H4 (cell line): ENCODE measurements at places on chromosomes 3 and 15. TPM values are rescaled to one million over a fixed set of nuclear protein-coding genes. Genes with fewer than 3 reads are reported as not detected.

- DNase-seq = no peak
These were observed 33.1 kb downstream of the POLG start for GRCh38 chr15:89301304-89302089.

DNA sequence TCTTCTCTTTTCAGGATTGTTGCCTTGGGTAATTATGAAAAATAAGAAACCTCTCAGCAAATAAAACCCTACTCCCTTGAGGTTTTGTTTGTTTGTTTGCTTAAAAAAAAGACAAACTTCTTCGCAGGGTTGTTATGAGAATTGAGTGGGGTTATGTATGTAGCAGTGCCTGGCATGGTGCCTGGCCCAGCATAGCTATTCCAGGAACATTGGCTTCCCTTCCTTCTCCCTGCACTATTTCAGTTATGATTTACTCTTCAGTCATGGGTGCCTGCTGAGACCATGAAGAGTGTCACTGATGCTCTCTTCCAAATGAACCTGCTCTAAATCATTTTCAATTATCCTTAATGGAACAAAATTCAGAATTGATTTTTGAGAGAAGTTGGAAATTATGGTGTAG is 283.5 kb upstream of the ROPN1 start:
- no peak for DNase-seq

The CYP1A2 gene
- not detected in 2 replicates for total RNA-seq

The MRPL47 gene
- total RNA-seq = 69.4 and 96.8 TPM in 2 replicates

DNA sequence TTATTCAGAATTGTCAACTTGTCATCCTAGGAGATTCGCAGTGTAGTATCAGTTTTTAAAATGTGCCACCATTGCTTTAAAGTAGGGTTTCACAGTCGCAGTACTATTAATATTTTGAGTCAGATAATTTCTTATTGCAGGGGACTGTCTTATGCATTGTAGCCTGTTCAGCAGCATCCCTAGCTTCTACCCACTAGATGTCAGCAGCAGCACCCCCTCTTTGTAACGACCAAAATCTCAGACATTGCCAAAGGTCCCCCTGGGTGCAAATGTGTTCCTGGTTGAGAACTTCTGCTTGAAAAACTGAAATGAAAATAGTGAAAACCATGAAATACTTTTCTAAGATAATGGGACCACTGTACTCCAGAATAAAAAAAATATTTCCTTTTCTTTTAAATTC is 474.8 kb downstream of the CNTN3 start:
- DNase-seq = no peak

The HYAL1 gene
- total RNA-seq = not detected in 2 replicates
